IPS DF 19.7 (cell line): ENCODE measurements at places on chromosomes 13 and 19.

DNA sequence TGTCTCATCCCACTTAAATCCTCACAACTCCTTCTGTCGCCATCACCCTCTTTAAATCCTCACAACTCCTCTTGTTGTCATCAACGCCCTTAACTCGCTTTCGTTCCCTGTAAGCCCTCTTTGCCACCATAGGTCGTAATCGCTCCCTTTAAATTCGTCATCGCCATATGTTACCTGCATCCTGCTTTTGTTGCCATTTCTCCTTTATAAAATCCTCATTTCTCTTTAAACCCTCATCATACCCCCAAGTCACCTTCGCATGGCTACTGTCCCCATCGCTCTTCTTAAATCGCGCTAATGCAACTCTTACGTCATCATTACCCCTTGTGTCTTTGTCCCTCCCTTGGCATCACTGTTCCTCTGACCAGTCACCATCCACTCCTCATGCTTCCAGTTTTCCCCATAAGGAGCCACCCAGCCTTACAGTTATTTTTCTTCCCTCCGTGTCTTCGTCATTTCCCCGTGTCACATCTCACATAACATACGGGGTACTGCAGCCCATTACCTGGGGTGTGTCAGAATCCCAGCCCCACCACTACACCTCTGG is 539 bp downstream of the PLD3 start:
- no peak for DNase-seq

DNA sequence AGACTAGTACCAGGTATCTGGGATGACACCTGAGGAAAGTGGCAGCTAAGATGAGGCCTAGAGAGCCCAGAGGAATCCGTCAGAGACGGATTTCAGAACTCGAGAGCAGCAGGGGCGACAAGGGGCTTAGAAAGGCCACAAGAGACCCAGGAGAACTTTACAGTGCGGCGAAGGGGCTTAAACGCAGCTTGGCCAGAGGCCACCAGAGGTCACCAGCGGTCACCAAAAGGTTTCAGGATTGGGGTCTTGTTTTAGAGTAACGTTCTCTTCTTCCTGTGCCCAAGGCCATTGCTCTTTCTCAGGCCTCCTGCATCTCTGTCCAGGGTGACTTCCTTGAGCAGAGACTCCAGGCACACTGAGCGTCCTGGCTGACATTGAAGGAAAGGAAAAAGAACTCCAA is 2.2 kb downstream of the ZSCAN22 start:
- DNase-seq, result no peak

GRCh38 chr19:52889931-52890330 is 7.5 kb downstream of the ZNF320 start:
- DNase-seq, result no peak

- no peak for DNase-seq
Measured at GRCh38 chr13:95267662-95268342, 33.4 kb downstream of the ABCC4 start.

GRCh38 chr13:100594731-100595130 is 6.1 kb upstream of the GGACT start:
- DNase-seq, result no peak

GRCh38 chr13:39317291-39317690 is 279.0 kb downstream of the NHLRC3 start:
- DNase-seq, result no peak

GRCh38 chr13:35448465-35448864 is 28.0 kb downstream of the MAB21L1 start:
- no peak for DNase-seq

- no peak for DNase-seq
Measured at GRCh38 chr19:15298847-15299567, 33.3 kb downstream of the BRD4 start.

DNA sequence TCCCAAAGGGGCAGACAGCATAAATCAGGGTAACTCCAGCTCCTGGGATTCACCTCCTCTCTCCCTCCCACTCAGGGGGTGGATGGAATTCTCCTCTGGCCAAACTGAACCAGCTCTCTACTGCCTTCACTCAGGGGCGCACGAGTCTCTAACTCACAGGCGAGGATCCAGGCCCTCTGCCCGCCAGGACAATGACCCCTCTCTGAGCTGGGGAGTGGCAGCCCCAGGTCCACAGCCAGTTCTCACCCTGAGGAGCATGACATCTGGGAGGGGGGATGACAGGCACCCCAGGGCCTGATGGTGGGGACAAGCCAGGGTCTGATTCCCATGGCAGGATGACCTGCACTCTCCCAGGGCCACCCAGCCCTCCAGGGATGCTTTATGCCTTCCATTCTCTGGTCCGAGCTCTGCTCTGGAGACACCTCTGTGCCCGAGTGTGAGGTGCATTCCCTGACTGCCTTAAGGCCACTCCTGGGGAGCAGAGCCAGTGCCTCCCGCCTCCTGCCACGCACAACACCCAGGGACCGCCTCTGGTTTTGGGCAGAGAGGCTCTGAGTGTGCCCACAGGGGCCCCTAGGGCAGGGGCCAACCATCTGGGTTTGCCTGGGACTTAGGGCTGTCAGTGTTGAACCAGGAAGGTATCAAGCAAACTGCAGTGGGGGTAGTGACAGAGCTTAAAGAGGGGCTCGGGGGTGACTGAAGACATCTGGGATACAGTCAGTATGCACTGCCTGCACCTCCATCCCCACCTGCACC is 66.2 kb downstream of the GNG7 start:
- no peak for DNase-seq

DNA sequence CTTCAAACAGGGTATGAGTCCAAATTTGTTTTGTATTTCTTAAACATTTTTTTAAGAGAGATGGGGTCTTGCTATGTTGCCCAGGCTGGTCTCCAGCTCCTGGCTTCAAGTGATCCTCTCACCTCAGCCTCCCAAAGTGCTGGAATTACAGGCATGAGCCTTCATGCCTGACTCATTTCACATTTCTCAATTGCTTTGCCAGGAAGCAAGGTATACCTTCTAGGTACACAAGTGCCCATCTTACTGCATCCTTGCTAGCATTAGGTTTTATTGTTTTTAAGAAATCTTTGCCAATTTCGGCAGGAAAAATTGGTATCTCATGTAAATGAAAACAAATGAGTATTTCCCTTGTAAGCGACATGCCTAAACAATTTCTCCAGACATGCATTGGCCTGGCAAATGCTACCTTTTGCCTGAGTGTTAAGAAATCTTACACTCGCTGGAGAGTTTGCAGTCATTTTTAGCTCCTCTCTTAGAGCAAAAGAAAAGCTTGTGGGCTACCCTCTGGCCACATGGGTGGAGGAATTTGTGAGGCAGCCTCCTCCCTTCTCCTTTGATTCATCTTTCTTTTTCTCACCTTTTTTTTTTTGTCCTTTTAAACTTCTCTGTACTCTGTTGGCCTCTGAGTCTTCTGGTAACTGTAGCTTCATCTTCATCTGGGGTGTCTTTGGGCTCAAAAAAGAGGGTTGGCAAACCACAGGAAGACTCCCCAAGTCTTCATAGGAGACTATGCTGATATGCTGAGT is 33.0 kb downstream of the ACTL9 start:
- no peak for DNase-seq
